ENCODE measurements at places on chromosomes 16 and 17.

DNA sequence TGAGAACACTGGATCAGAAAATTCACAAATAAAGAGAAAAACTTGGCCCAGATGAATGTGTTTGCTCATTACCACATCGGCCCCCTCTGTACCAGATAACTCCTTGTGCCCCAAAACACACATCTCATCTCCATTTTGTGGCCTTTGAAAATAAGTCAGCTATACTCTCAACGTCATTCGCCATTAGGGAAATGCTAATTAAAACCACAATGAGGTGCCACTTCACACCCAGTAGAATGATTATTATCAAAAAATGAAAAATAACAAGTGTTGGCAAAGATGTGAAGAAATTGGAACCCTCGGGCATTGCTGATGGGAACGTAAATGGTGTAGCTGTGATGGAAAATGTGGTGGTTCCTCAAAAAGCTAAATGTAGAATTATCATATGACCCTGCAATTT is 34.6 kb upstream of the AKTIP start:
- no peaks in the 10 kb centered on the region for H3K4me1 ChIP-seq
- H3K36me3 ChIP-seq, result no peaks in the 10 kb centered on the region
- no peak overlapping the region for H3K27ac ChIP-seq
- no peaks in the 10 kb centered on the region for H3K27me3 ChIP-seq
- no peak overlapping the region for H3K4me3 ChIP-seq

- peak overlapping the region; percentile 70 for H3K27ac ChIP-seq
- H3K27me3 ChIP-seq, result no peaks in the 10 kb centered on the region
- no peak for DNase-seq
- peak overlapping the region; percentile 4 for H3K4me3 ChIP-seq
- H3K4me1 ChIP-seq, result no peaks in the 10 kb centered on the region
- no peaks in the 10 kb centered on the region for H3K36me3 ChIP-seq
These were observed 44.4 kb downstream of the MAP1LC3B start for GRCh38 chr16:87436225-87437172.

- H3K27me3 ChIP-seq, result no peaks in the 10 kb centered on the region
- H3K36me3 ChIP-seq, result no peaks in the 10 kb centered on the region
- no peak overlapping the region for H3K4me3 ChIP-seq
- H3K27ac ChIP-seq, result no peak overlapping the region
- H3K4me1 ChIP-seq, result no peaks in the 10 kb centered on the region
These were observed 364.1 kb downstream of the TOX3 start for GRCh38 chr16:52182840-52183239.

- peak overlapping the region; percentile 98 for H3K27ac ChIP-seq
- H3K4me3 ChIP-seq, result no peak overlapping the region
- H3K4me1 ChIP-seq, result no peaks in the 10 kb centered on the region
- H3K27me3 ChIP-seq, result no peaks in the 10 kb centered on the region
- no peak for DNase-seq
These were observed 6.5 kb upstream of the CHD3 start for GRCh38 chr17:7882068-7882467.

GRCh38 chr17:64095144-64095882 is 34.6 kb downstream of the ERN1 start:
- DNase-seq, result no peak
- H3K36me3 ChIP-seq, result no peaks in the 10 kb centered on the region
- H3K27ac ChIP-seq, result peak overlapping the region; percentile 78

DNA sequence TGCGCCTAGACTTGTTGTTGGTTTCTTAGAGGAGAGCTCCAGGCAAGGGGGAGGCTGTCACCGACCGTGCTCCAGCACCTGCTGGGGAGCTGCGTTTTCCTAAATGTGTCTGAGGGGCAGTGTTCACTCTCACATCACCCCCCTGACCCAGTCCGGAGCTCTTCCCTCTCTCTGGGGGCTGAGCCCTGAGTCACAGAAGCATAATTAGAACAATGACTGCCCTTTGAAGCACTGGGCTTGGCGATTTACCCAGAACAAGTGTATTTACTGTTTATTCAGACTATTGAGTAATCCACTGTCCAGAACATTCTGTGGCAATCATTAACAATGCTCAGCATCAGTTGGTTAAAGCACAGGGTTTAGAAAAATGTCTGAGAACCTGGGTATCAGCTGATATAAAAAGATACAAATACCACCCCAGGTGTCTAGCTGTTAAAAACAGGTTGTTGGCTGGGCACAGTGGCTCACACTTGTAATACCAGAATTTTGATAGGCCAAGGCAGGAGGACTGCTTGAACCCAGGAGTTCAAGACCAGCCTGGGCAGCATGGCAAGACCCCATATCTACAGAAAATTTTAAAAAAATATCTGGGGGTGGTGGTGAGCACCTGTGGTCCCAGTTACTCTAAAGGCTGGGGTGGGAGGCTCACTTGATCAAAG is 8.1 kb downstream of the CES4A start:
- H3K27ac ChIP-seq, result peak overlapping the region; percentile 52
- no peaks in the 10 kb centered on the region for H3K36me3 ChIP-seq

DNA sequence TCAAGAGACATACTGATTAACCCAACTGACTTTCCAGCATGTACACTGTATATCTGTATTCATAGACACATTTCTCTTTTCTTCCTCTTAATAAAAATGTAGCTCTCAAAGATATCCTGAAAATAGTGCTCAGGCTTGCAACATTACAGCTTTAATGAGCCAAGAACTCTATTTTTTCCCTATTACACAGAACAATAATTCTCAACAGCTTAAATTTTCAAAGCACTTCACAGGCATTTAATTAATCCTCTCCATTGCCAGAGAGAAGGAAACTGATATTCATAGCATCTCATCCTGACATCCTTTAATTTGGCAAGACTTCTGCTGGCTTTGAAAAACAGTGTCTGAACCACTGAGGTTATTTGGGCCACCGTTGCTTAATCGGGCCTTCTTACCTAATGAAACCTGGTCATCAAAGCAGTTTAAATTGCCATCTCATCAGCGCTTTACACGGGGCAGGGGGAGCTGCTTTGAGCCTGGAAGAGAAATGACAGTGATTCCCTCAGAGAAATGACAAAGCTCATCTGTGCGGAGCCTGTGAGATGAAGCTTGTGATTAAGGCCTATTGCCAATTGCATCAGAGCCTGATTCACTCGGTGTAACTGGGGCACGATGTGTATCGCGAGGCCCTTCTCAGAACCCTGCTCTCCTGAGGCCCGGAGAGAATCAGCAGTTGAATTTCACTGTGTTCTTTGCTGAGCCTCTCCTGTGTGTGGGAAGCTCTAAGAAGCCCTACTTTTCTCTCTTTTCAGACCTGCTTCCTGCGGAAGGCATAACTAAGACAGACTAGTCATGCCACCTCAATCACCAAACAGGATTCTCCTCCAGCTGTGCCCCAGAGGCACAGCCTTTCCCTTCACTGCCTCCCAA is 8.5 kb upstream of the SIAH1 start:
- H3K27ac ChIP-seq, result peak overlapping the region; percentile 60
- no peaks in the 10 kb centered on the region for H3K27me3 ChIP-seq
- H3K4me1 ChIP-seq, result no peaks in the 10 kb centered on the region
- H3K4me3 ChIP-seq, result no peak overlapping the region
- H3K36me3 ChIP-seq, result no peaks in the 10 kb centered on the region
- DNase-seq, result peak; percentile 69

DNA sequence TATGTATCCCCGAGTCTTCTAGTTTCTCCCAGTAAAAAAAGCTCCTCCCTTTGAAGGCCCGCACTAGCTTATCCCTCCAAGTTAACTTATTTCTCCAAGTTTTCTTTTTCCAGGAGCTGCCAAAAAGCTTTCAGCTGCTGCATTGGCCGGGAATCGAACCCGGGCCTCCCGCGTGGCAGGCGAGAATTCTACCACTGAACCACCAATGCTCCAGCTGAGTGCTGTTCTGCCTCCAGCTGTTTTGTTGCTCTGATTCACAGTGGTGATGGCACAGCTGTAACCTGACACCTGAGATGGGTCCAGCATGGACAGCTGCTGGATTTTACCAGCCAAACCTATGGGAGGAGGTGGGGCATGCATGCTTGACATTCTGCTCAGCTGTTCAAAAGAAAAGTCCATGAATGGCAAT is 22.1 kb downstream of the VAC14 start:
- H3K4me3 ChIP-seq, result no peak overlapping the region
- peak overlapping the region; percentile 35 for H3K27ac ChIP-seq
- DNase-seq, result peak; percentile 89

GRCh38 chr16:30541502-30542329 is 7.1 kb upstream of the ZNF747 start:
- H3K27me3 ChIP-seq, result no peaks in the 10 kb centered on the region
- H3K27ac ChIP-seq, result peak overlapping the region; percentile 70
- H3K4me1 ChIP-seq, result no peaks in the 10 kb centered on the region
- DNase-seq, result no peak

- H3K27me3 ChIP-seq, result peaks cover 14% of the 10 kb centered on the region
- no peaks in the 10 kb centered on the region for H3K36me3 ChIP-seq
- no peak for DNase-seq
- H3K4me3 ChIP-seq, result no peak overlapping the region
These were observed 242.3 kb downstream of the SOX9 start for GRCh38 chr17:72363089-72363610.

GRCh38 chr17:7881276-7882054 is 7.1 kb upstream of the CHD3 start:
- H3K27me3 ChIP-seq, result no peaks in the 10 kb centered on the region
- H3K36me3 ChIP-seq, result no peaks in the 10 kb centered on the region
- H3K27ac ChIP-seq, result peak overlapping the region; percentile 98
- no peaks in the 10 kb centered on the region for H3K4me1 ChIP-seq

DNA sequence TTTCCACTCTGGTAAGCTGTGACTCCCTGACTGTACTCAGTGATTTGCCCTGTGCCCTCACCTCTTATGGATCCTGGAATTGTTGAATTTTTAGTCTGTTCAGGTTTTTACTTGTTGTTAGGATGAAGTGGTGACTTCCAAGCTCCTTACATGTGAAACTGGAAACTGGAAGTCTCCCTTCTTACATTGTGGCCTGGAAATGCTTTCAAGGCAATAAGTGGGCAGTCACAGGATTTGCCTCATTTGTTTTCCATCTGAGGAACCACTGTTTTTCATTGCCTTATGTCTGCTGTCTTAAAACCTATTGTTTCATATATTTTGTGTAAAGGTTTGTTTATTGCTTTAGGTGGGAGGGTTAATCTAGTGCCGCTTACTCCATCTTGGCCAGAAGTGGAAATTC is 155.8 kb downstream of the CYB561 start:
- no peaks in the 10 kb centered on the region for H3K36me3 ChIP-seq
- no peak for DNase-seq
- H3K27ac ChIP-seq, result no peak overlapping the region

- H3K4me1 ChIP-seq, result no peaks in the 10 kb centered on the region
- H3K27me3 ChIP-seq, result no peaks in the 10 kb centered on the region
- no peaks in the 10 kb centered on the region for H3K36me3 ChIP-seq
- no peak overlapping the region for H3K27ac ChIP-seq
These were observed 268.5 kb downstream of the CBLN1 start for GRCh38 chr16:49012961-49013726.

DNA sequence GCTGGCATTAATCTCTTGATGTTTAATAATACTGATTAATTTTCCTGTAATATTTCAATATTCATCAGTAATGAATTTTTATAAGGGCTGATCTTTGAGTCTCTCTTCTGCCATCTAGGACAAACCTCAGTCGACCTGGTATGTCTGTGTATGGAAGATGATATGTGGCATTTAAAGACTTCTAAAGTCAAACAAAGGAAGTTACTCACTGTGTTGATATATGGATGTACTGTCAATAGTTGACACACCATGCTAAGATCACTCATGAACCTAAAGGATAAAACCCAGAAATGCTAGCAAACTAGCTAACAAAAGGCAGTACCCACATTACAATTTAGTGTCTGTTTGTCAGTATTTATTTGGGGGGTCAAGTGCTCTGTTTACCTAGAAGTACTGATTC is 380.7 kb upstream of the GOT2 start:
- no peak overlapping the region for H3K27ac ChIP-seq
- no peak overlapping the region for H3K4me3 ChIP-seq
- H3K27me3 ChIP-seq, result no peaks in the 10 kb centered on the region
- H3K4me1 ChIP-seq, result no peaks in the 10 kb centered on the region
- no peak for DNase-seq

GRCh38 chr17:14940938-14941265 is 324.2 kb downstream of the PMP22 start:
- DNase-seq, result no peak
- no peaks in the 10 kb centered on the region for H3K27me3 ChIP-seq
- no peaks in the 10 kb centered on the region for H3K4me1 ChIP-seq

DNA sequence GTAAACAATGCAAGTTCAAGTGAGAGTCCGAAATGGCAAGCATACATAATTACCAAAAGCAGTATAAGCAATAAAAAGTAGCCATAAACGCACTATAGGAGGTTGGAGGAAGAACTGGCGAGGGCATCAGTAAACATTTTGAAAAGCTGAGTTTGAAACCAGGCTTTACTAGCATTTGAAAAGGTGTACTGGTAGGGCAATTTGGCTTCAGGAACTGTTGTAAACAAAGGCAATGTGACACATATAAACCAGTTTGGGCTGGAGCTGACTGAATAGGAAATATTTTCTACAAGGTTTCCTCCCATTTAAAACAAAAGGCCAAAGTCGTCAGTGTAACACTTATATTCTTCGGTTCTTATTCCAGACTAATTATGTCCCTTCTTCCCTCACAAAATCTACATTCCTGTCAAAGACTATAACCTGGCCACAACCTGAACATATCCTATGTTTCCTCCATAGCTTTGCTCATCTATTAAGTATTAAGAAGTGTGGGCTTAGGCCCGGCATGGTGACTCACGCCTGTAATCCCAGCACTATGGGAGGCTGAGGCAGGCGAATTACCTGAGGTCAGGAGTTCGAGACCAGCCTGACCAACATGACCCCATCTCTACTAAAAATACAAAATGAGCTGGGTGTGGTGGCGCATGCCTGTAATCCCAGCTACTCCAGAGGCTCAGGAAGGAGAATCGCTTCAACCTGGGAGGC is 7.8 kb downstream of the CBX1 start:
- H3K27me3 ChIP-seq, result no peaks in the 10 kb centered on the region
- no peak for DNase-seq
- H3K4me3 ChIP-seq, result no peak overlapping the region
- no peaks in the 10 kb centered on the region for H3K36me3 ChIP-seq
- H3K27ac ChIP-seq, result no peak overlapping the region
- H3K4me1 ChIP-seq, result no peaks in the 10 kb centered on the region

DNA sequence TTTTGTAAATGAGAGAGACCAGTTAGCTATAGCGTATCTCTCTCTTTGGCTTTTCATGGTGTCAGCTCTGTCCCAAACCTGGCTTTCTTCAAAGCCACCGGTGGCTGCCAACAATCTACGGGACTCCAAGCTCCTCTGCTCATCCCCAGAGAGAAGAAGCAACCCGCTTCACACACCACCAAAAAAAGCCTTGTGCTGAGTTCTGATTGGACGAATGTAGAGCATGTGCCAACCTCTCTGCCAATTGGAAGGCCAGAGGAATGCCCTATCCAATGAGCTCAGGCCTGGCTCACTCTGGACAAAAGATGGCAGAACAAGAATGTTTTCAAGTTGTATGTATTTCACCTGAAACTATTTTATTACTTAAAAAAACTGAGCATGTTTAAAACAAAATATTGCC is 202.4 kb downstream of the C16orf95 start:
- no peak overlapping the region for H3K4me3 ChIP-seq
- no peaks in the 10 kb centered on the region for H3K36me3 ChIP-seq
- no peak overlapping the region for H3K27ac ChIP-seq
- H3K4me1 ChIP-seq, result no peaks in the 10 kb centered on the region
- DNase-seq, result no peak
- no peaks in the 10 kb centered on the region for H3K27me3 ChIP-seq
